ENCODE measurements at places on chromosomes 7 and 10. TPM values are rescaled to one million over a fixed set of nuclear protein-coding genes. Genes with fewer than 3 reads are reported as not detected.
A peak's percentile ranks its signal among the peaks of the same experiment; 100 is the strongest.

The TEX36 gene
- total RNA-seq: not detected

DNA sequence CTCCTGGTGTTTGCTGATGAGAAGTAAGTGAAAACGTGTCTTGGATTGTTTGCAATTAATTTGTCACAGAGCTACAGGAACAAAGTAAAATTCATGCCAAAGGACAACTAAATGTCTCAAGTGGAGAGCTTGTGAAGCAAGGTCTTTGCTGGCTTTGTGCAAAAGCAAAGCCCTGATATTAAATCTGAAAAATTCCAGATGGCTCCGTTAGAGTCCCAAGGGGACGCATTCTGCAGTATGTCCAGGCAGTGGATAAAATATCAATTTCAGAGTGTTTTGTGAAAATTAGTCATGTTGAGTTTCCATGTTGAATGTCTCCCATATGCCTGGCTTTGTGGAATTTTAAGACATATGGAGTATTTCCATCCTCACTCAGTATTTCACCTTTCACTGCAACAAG lies 102.5 kb upstream of the PTN start:
- H3K4me1 ChIP-seq: no peaks in the 10 kb centered on the region
- DNase-seq: no peak
- H3K27ac ChIP-seq: no peak overlapping the region

The FAM180A gene
- total RNA-seq: not detected

The ABCA13 gene
- total RNA-seq: not detected

DNA sequence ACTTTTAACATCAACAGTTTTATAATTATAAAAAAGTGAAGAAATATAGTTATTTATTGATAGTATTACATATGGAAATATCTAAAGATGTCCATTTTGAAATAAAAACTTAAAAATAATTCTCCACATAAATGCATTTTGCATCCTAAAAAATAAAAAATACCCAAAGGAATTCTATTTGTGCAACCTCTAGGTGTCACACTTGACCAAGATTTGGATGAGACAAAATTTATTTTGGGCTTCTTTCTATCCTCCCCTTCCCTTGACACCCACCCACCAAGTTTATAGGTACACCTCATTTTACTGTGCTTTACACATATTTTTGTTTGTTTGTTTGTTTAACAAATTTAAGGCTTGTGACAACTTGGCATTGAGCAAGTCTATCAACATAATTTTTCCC lies 3.3 kb upstream of the THSD7A start:
- no peak overlapping the region for H3K4me3 ChIP-seq
- no peak overlapping the region for H3K27ac ChIP-seq
- H3K4me1 ChIP-seq: peaks cover 12% of the 10 kb centered on the region

GRCh38 chr10:52918714-52919305 lies 146.2 kb upstream of the MBL2 start:
- no peak for DNase-seq
- no peaks in the 10 kb centered on the region for H3K27me3 ChIP-seq
- no peak overlapping the region for H3K27ac ChIP-seq
- H3K4me1 ChIP-seq: no peaks in the 10 kb centered on the region

The OR2A5 gene
- total RNA-seq: not detected

DNA sequence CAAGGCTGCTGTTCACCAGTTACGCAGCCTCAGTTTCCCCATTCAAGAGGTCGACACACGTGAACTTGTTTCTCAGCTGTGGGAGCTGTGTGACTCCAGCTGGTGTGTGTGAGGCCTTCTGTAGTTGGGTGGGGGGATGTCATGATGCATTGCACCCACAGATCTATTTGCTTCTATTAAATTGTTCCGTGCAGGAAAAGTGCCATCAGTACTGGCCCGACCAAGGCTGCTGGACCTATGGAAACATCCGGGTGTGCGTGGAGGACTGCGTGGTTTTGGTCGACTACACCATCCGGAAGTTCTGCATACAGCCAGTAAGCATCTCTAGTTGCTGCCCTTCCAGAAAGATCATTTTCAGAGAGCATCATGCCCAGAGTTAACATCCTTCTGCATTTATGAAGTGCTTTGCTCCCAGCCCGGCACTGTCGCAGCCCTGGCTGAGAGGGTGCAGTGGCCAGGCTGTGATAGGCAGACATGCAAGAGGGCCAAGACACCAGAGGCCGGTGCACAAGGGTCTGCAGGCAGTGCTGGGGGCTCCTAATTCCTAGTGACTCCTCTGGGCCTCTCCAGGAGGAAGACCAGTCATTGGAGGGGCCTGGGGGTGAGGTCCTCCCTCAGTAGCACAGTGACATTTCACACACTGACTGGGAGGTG lies 60.2 kb downstream of the MKI67 start:
- no peaks in the 10 kb centered on the region for H3K27me3 ChIP-seq
- no peak overlapping the region for H3K27ac ChIP-seq
- peaks cover 59% of the 10 kb centered on the region for H3K4me1 ChIP-seq
- H3K36me3 ChIP-seq: peaks cover 54% of the 10 kb centered on the region
- H3K4me3 ChIP-seq: no peak overlapping the region

The SPDYE9 gene
- not detected for total RNA-seq

- H3K36me3 ChIP-seq: no peaks in the 10 kb centered on the region
- no peak overlapping the region for H3K27ac ChIP-seq
- no peaks in the 10 kb centered on the region for H3K4me1 ChIP-seq
- no peak overlapping the region for H3K4me3 ChIP-seq
- DNase-seq: no peak
Observed at GRCh38 chr10:75857896-75858295, 426.5 kb downstream of the LRMDA start.

The TNS3 gene
- 0.12 TPM for total RNA-seq

DNA sequence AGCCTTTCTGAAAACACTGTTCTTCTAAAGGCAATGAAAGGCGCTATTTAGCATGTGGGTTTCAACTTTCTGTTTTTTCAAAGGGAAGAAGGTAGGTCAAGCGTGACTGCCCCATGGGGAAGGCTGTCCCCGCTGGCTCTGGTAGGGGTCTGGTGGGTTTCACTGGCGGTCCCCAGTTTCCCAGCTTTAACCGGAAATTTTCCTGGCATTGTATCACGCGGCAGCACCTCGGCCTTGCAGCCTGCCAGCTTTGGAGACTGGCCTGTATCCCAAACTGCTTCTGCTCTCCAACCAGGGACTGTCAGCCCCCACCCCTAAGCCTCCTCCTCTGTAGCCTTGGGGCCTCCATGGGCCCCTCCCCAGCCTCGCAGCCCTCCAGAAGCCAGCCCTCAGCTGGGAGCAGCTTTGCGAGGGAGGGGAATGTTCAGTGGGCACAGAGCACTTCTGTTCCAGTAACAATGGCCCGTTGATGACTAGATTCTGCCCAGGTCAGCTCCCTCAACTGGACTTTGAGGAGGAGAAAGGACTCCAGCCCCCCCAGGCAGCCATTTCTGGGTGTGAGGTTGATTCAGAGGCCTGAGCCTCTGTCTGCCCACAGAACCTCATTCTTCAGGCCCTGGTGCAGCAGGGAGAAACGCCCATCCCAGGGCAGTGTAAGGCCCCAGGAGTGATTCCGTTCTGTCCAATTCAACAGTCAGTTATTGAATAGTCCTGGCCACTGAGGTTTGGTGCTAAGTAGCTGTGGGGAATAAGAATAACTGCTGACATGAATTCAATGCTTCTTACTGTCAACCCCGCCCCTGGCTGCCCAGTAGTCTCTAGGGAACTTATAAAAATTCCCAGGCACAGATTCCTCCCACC lies 17.1 kb downstream of the CHST3 start:
- peaks cover 20% of the 10 kb centered on the region for H3K4me1 ChIP-seq
- H3K27me3 ChIP-seq: no peaks in the 10 kb centered on the region
- H3K4me3 ChIP-seq: no peak overlapping the region
- H3K27ac ChIP-seq: no peak overlapping the region

DNA sequence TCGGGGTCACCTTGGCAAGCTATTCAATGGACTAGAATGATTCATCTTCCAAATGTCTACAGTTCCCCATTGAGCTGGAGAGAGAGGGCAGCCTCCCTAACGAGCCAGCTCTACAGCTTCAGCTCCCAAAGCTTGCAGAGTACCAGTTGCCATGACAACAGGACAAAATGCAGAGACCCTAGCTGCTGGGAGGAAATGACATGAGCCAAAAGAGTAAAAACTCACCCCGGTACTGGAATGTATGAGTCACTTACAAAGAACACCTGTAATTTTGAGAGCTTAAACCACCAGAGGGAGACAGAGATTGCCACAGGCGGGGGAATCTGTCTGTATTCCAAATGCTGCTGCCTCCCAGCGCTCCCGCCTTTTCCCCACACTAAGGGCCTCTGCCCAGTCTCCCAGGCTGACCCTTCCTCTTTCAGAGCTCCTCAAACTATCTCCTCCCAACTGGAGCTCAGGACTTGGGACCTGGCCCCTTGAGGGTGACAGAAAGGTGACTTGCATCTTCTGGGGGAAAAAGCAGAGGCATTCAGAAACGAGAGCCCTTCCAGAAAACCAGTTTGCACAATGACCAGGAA lies 95.5 kb downstream of the CUL2 start:
- no peaks in the 10 kb centered on the region for H3K27me3 ChIP-seq
- peak; percentile 78 for DNase-seq
- peak overlapping the region; percentile 70 for H3K27ac ChIP-seq
- peaks cover 18% of the 10 kb centered on the region for H3K4me1 ChIP-seq
- no peaks in the 10 kb centered on the region for H3K36me3 ChIP-seq
- H3K4me3 ChIP-seq: no peak overlapping the region

DNA sequence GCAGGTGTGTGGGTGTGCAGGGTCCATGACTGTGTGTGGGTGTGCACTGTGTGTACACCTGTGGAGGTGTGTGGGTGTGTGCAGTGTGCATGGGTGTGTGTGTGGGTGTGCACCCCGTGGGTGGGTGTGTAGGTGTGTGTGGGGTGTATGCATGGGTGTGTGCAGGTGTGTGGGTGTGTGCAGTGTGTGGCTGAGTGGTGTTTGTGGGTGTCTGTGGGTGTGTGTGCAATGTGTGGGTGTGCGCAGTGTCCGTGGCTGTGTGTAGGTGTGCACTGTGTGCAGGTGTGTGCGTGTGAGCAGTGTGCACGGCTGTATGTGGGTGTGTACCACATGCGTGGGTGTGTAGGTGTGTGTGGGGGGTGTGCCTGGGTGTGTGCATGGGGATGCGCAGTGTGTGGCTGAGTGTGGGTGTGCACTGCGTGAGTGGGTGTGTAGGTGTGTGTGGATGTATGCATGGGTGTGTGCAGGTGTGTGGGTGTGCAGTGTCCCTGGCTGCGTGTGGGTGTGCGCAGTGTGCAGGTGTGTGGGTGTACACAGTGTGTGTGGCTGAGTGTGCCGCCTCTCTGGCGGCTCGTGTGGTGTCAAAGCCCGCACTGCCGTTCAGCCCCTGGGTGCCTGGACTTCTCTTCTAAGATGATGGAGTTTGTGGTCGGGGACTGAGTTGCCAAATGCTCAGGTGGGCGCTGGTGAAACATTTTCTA lies 208.3 kb downstream of the DNAJB6 start:
- no peaks in the 10 kb centered on the region for H3K4me1 ChIP-seq
- H3K36me3 ChIP-seq: no peaks in the 10 kb centered on the region
- no peak for DNase-seq

The ANKRD26 gene
- 4.6 TPM for total RNA-seq

The PAOX gene
- total RNA-seq: 4.4 TPM

The GIMAP6 gene
- 19.2 TPM for total RNA-seq

GRCh38 chr7:41816111-41816510 lies 113.2 kb upstream of the INHBA start:
- no peak overlapping the region for H3K4me3 ChIP-seq
- H3K27me3 ChIP-seq: peaks cover 15% of the 10 kb centered on the region
- peak; percentile 24 for DNase-seq
- no peak overlapping the region for H3K27ac ChIP-seq

- H3K27me3 ChIP-seq: no peaks in the 10 kb centered on the region
- no peaks in the 10 kb centered on the region for H3K36me3 ChIP-seq
- no peak overlapping the region for H3K4me3 ChIP-seq
- no peak overlapping the region for H3K27ac ChIP-seq
Observed at GRCh38 chr7:3157566-3158287, 114.1 kb upstream of the CARD11 start.

The TUBAL3 gene
- not detected for total RNA-seq

- no peak overlapping the region for H3K27ac ChIP-seq
- no peaks in the 10 kb centered on the region for H3K36me3 ChIP-seq
- no peak for DNase-seq
- no peaks in the 10 kb centered on the region for H3K27me3 ChIP-seq
- no peak overlapping the region for H3K4me3 ChIP-seq
Observed at GRCh38 chr7:132757783-132758182, 181.5 kb upstream of the PLXNA4 start.

- peaks cover 8% of the 10 kb centered on the region for H3K4me1 ChIP-seq
- no peak overlapping the region for H3K4me3 ChIP-seq
- no peaks in the 10 kb centered on the region for H3K27me3 ChIP-seq
- no peak for DNase-seq
- H3K36me3 ChIP-seq: no peaks in the 10 kb centered on the region
- H3K27ac ChIP-seq: no peak overlapping the region
Observed at GRCh38 chr10:68595513-68595912, 35.4 kb downstream of the TET1 start.

DNA sequence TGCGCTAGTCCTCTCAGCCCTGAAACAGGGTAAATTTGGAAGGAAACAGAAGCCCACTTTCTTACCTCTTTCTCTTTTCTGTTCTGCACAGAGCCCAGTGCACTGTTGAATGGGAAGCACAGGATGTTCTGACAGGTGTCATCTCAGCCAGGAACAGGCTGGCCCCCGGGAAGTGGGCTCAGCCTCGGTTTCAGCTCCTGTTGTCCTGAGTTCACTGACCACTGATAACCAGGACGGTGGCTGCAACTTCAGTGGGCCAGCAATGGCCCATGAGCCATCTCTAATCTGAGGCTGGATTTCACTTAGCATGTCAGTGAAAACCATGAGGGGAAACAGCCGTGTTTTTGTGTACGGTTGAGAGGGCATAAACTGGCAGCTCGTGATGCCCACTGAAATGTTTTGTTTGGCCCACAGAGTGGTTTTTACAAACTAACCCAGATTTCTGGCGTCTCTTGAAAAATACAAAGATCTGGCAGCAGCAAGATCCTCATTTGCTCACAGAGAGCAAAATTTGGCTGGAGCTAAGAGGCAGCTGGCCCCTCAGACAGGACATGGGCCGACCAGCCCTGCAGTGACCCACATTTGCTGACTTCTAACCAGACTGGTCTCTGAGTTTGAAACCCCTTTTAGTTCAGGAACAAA lies 455.9 kb downstream of the PAXIP1 start:
- H3K27me3 ChIP-seq: no peaks in the 10 kb centered on the region
- H3K27ac ChIP-seq: no peak overlapping the region
- H3K4me1 ChIP-seq: no peaks in the 10 kb centered on the region
- DNase-seq: no peak

The MYL10 gene
- not detected for total RNA-seq

- DNase-seq: no peak
- peaks cover 3% of the 10 kb centered on the region for H3K4me1 ChIP-seq
Observed at GRCh38 chr7:159010937-159011721, 133.5 kb downstream of the VIPR2 start.

GRCh38 chr7:151003572-151003971 lies 12.8 kb downstream of the NOS3 start:
- H3K4me3 ChIP-seq: no peak overlapping the region
- no peaks in the 10 kb centered on the region for H3K27me3 ChIP-seq
- peaks cover 2% of the 10 kb centered on the region for H3K36me3 ChIP-seq

The TMEM243 gene
- 53.1 TPM for total RNA-seq

- no peak for DNase-seq
- no peaks in the 10 kb centered on the region for H3K27me3 ChIP-seq
- H3K36me3 ChIP-seq: no peaks in the 10 kb centered on the region
- H3K27ac ChIP-seq: no peak overlapping the region
- H3K4me1 ChIP-seq: no peaks in the 10 kb centered on the region
Observed at GRCh38 chr7:82945480-82945879, 217.2 kb downstream of the PCLO start.
